ENCODE measurements at places on chromosomes 1 and 21.

GRCh38 chr1:15107058-15107687, 46.4 kb upstream of the TMEM51 start:
- DNase-seq: no peak

- DNase-seq: no peak
Measured at GRCh38 chr1:162832470-162832869, 28.5 kb downstream of the CCDC190 start.

DNA sequence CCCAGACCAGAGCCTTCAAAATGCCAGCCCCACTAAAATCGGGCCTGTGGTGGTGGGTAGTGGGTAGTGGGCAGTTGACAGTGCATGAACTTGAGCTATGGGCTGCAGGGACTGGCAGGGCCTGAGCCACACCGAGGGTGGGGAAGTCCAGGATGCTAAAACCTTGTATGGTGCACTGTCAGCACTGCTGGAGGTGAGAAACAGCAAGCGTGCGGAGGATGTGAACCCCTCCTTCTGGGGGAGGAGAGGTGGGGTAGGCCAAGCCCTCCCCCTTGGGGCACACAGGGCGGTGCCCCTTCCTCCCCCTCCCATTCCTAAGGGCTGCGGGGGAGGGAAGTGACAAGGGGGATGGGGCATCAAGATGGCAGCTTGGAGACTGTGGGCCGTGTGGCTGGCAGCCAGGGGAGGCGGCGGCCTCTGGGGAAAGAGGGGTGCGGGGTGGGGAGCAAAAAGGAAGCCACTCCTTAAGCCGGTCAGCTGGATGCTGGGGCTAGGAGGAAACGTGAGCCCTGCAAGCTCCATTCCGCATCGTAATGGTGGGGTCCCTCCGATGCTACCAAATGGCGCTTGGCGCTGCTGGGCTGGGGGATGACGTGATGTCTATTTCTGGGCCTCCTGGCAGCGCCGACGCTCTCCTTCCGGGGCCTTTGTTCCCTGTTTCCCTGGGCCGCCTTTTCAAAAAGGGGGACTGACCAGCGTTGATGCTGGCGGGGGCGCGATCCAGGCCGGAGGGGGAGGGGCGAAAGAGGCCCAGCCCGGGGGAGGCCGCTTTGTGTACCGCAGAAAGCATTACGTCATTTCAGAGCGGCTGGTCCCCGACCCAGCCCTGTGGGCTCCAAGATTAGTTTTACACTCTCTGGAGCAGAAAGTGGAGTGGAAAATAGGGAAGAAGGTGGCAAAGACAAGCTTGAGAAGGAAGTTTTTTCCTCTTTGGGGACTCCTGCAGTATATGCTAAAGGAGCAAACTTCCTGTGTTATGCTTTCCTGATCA, 809 bp downstream of the SYT11 start:
- peak; percentile 13 for DNase-seq

- no peak for DNase-seq
Measured at GRCh38 chr1:60914982-60915381, 167.4 kb upstream of the NFIA start.

- DNase-seq: no peak
Measured at GRCh38 chr1:77282187-77282865, 507 bp downstream of the AK5 start.

- DNase-seq: no peak
Measured at GRCh38 chr1:49424782-49425181, 599.0 kb downstream of the AGBL4 start.

- DNase-seq: no peak
Measured at GRCh38 chr1:230130172-230130944, 63.3 kb downstream of the GALNT2 start.

DNA sequence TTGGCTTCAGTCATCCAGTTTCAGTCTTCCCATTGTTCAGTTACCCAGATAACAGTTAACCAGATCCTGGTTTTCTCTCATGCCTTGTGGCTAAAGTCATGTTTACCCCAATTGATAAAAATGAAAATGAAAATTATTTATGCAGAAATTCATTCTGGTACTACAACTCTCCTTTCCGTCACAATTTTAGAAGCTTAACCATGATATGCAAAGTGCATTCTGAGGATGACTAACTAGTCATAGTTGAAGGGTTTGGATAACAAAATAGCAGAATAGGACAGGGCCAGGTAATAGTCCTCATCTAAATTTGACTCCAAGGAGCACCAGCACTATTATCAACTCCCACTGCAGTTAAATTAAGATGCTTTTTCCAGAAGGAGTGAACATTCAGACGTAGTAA, 94.7 kb downstream of the NTMT2 start:
- no peak for DNase-seq

GRCh38 chr1:184759112-184759511, 4.5 kb upstream of the EDEM3 start:
- no peak for DNase-seq

DNA sequence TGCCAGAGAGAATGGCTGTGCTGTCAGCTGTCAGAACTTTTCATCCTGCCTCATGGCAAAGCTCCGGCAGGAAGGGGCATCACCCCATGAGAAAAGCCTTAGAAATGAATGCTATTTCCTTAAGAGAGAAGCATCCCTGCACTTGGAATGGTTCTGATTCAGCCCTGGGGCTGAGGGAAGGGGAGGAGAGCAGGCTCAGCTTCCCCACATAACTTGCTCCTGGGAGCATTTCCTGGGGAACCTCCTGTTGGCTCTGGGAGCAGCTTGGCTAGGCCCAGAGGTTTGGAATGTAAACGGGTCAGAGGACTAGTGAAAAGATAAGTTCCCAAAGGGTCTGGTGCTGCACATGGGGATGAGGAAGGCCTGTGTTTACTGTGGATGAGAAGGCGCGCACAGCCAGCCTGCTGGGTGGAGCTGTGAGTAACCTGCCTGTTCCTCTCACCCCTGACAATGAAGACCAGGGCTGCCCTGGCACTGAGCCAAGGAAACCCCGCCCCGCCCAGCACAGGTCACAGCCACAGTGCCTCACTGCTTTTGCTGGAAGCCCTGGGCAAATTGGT, 5.0 kb downstream of the PRELP start:
- DNase-seq: peak; percentile 15

DNA sequence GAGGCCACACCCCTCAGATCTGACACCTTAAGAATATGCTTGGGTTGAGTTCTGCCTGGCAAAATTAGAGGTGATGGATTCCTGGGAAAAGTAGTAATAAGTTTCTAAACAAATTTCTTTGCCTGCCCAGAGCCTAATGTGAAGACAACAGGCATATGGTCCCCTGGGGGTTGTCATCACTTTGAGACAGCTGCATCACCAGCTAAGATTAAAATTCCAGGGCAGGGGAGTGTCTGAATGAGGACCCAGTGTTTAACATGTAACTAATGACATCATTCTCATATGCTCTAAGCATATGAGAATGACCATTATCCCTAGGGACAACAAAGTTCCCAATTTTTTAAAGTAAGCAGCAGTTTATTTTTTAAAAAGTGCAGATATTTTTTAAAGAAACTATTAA, 432.2 kb downstream of the PCP4 start:
- no peak for DNase-seq

DNA sequence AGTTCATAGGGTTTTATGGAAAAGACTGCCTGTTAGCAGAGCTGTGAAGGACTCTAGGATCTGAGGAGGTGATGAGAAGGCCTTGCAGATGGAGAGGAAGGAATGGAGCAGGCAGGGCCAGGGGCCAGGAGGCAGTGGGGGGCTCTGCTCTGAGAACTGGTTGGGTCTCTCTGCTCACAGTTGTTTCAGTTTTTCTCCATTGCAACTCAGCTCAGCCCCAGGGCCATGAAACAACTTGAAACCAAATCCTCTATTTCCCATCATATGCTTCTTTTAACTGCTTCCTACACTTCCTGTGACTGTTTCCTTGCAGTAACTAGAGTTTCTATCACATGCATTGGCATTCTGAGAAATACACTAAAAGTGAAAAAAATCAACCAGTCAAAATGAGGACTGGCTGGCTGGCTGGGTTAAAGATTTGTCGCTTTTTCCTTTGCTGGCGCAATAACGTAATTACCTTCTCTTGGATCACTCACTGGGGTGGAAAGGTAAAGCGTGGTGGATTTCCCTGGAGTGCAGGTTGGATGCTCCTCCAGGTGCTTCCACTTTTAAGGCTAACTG, 172.0 kb downstream of the CDC7 start:
- no peak for DNase-seq

- DNase-seq: no peak
Measured at GRCh38 chr21:24781146-24781545, 826.1 kb downstream of the MRPL39 start.

DNA sequence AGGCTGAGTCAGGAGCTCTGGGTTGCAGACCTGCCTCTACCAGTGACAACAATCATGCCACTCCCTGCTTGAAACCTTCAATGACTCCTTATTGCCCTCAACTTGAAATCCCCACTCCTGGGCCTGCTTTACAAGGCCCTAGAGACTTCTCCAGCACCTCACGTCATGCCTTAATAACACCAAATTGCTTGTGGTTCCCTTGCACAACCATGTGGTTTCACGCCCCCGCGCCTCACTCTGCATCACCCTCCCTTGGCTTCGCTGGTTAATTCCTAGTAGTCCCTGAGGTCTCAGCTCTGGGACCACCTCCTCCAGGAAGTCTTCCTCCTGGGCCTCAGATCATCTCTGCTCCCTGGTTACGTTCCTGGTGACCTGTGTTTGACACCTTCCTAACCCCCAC, 33.0 kb downstream of the EPHA2 start:
- DNase-seq: peak; percentile 25

DNA sequence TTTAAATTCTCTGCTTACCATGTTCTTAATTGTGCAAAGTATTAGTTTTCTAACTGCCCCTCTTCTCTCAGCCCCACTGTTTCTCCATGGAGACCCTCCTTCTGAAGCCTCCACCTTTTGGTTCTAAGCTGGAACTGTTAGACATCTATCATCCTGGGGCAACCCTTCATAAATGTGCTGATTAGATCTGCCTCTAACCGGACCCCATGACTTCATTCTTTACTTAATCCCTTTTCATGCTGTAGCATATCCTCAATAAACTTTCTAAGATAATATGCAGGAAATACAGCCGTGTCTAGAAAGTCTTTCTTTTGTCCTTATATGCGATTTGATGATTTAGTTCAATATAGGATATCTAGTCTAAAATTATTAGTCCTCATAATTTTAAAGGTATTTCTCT, 1020.1 kb downstream of the ADGRL2 start:
- DNase-seq: no peak

DNA sequence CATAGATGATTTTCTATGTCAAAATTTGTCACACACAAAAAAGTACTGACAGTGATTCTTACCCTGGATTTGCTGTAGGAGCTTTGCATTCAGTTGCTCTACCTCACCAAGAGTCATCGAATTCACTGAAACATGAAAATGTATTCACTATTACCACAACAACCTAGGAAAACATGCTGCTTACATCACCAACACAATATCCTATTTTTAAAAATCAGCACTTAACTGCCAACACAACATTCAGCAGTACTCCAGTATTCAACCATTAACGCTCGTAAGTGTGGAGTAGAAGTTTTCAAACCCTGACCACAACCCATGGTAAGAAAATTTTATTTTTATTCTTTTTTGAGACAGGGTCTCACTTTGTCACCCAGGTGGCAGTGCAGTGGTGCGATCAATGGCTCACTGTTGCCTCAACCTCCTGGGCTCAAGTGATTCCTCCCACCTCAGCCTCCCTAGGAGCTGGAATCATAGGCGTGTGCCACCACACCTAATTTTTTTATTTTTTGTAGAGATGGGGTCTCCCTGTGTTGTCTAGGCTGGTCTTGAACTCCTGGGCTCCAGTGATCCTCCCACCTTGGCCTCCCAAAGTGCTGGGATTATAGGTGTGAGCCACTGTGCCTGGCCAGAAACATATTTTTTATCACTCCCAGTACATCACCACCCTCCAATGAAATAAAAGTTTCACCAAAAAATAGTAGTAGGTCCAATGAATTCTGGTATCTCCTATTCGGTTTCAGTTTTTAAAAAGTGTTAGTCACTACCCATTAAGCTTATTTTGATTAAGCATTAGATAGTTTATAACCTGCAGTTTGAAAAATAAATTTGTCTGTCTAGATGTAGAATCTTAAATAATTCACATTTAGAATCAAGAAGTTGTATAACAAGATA, 23.8 kb downstream of the C21orf91 start:
- DNase-seq: no peak

DNA sequence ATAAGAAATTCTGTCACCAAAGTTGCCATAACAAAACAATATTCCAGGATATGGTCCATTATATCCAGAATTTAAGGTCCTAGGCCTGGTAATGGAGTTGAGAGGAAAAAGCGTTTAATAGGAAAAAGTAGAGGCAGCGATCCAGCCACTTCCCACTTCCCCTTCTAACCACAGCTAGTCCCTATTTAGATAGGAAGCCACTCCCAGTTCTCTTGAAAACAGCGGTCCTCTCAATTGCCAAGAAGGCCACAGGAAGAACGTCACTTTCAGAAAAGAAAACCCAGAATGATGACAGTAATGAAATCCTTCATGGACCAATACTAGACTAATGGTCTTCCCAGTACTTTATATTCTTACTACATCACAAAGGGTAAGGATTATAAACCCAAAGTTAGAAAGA, 38.6 kb downstream of the ABL2 start:
- no peak for DNase-seq

GRCh38 chr1:226882631-226883409, 12.4 kb downstream of the PSEN2 start:
- no peak for DNase-seq

DNA sequence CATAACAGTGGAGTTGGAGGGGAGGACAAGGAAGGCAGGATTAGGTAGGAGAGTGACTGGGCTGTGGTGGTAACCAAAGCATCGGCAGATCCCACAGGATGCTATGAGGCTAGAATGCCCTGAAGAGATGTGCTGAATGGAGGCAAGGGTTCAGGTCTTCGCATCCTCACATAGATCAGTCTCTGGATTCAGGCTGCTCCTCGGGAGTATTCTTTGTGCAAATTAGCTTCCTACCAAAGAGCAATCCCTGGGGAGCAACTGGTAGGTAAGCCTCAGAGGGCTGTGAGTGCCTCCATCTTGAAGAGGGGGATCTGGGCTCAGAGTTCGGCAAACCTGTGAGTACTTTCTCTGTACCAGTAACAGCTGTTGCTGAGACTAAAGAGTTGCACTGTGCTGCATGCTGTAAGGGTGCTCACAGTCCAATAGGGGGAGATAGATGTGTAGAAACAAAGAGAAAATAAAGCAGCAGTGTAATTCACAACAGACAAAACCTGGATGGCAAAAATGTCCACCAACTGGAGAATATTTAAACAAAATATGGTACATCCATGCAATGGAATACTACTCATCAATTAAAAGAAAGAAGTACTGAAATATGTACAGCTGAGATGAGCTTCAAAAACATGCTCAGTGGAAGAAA, 322.4 kb upstream of the DEPDC1 start:
- no peak for DNase-seq

Data from stimulated activated CD8-positive, alpha-beta memory T cell treated with anti-CD3 and anti-CD28 coated beads, Interleukin-15, amount 100 ng/mL, for 24 hours (primary cell).